Stimulated activated CD4-positive, alpha-beta T cell treated with anti-CD3 and anti-CD28 coated beads, Interleukin-1b, Interleukin-23, amount 100 ng/mL, for 24 hours (primary cell): ENCODE measurements at places on chromosomes 2 and 18.
A peak's percentile ranks its signal among the peaks of the same experiment; 100 is the strongest.

GRCh38 chr18:35949090-35949489 lies 23.4 kb upstream of the RMP24 start:
- no peak for DNase-seq

- no peak for DNase-seq
These were observed 1386.5 kb downstream of the RPIA start for GRCh38 chr2:90077948-90078347.

GRCh38 chr2:8486141-8486540 lies 195.7 kb upstream of the ID2 start:
- no peak for DNase-seq

GRCh38 chr2:158042245-158042644 lies 59.4 kb upstream of the UPP2 start:
- DNase-seq, result no peak

DNA sequence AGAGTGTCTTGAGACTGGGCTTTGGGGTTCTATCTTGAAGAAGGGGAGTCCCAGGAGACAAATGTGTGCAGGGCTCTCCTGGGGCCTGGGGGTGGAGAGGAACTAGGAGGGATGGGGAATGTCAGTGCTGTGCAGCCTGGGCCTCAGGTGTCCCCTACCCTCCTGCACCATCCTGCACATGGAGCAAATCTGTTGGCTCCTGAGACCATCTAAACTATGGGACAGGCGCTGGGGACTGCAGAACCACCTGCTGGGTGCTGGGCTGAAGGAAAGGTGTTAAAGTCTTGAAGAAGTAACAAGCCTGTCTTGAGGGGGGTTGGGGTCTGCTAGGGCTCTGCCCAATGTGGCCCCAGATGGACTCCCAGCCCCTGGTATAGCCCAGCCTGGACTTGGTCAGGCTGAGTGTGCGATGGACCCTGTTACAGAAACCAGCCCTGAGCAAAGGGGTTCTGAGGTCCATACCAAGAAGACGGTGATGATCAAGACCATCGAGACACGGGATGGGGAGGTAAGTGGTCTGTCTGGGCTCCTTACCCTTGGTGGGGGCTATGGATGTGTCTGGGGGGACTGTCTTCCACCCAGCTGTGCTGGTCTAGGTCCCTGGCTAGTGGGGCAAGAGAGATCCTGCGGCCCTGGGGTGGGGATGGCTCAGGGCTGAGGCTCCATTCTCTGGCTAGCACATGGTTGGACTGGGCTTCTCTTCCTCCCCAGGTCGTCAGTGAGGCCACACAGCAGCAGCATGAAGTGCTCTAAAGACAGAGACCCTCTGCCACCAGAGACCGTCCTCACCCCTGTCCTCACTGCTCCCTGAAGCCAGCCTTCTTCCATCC lies 7.3 kb downstream of the DES start:
- no peak for DNase-seq

GRCh38 chr2:21928292-21928691 lies 804.5 kb downstream of the TDRD15 start:
- DNase-seq, result no peak

- no peak for DNase-seq
These were observed 141.7 kb downstream of the OTX1 start for GRCh38 chr2:63192169-63192888.

- DNase-seq, result no peak
These were observed 805.6 kb upstream of the ZEB2 start for GRCh38 chr2:145325485-145325884.

DNA sequence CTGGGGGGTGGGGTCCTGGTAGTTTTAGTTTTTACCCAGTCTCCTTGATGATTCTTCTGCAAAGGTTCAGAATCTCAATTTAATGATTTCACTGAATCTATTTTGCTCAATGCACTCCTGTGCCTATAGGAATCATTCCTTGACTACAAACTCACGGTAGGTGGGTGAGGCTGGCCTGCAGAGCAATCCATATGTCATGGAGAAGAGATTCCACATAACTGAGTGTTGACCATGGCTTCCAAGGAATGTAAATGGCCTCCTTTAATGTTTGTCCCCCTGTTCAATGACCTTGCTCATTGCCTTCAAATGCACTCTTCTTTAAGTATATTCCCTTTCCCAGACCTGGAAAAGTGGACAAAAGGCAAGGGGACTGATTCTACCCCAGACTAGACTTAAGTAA lies 12.5 kb downstream of the FAP start:
- no peak for DNase-seq

DNA sequence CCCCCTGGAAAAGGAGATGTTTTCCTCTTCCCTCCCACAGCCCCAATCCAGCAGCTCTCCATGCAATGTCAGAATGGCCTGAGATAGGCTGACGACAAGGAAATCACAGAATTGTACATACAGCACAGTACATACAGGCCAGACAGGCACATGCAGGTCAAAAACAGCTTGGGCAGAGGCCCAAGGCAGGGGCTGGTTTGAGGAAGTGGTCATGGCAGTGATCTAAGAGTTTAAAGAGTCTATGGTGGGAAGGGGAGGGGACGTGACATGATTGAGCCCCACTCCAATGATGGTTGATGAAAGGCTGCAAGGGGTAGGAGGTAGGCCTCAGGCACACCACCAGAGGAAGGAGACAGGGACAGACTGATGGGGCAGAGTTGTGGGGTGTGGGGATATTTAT lies 4.3 kb downstream of the DCTN1 start:
- DNase-seq, result no peak

- no peak for DNase-seq
These were observed 40.0 kb upstream of the NCKAP5 start for GRCh38 chr2:133608291-133608690.

DNA sequence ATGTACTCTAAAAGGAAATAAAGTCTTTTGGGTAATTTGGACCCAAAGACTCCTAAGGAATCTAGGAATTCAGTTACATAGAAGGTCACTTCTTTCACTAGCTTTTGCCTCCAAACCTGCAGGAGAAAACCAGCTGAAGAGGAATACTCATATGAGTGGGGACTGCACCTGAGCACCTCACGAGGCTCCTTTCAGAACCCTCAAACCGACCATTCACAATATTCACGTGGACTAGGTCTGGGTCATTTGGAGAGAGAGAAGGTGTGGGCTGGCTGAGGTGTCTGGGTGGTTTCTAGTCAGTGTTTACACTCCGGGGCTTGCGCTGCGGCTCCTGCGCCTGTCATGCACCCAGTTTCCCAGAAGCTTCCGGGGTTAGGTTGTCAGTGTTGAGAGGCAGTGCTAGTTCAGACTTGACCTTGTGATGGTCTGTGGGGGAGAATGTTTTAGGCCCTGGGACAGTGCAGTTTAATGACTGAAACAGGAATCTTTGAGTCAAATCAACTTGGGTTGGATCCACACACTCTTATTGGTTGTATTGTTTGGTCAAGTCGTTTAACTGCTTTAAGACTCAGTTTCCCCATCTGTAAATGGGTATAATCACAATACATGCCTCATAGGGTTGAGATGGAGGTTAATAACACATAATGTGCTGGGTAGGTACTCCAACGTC lies 78.4 kb downstream of the LIMS1 start:
- DNase-seq, result peak; percentile 24

GRCh38 chr2:226411727-226412360 lies 387.8 kb downstream of the IRS1 start:
- no peak for DNase-seq

GRCh38 chr2:104179644-104180043 lies 674.3 kb upstream of the POU3F3 start:
- no peak for DNase-seq

DNA sequence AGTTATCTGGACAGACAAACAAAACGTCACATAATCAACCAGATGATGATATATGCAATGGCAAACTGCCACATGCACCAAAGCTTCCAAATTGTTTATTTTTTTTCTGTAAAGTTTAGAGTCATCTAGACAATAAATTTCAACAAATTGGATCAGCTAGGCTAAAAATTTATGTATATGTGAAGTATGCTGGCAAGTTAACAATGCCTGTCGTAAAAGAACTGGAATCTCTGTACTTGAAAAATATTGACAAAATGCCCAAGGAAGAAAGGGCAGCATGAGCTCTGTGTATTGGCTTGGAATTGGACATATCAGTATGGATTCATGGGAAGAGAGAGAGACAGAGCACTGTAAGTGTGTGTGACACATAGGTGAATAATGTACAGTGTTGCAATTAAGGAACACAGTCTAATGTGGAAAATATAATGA lies 309.8 kb downstream of the ERBB4 start:
- no peak for DNase-seq

DNA sequence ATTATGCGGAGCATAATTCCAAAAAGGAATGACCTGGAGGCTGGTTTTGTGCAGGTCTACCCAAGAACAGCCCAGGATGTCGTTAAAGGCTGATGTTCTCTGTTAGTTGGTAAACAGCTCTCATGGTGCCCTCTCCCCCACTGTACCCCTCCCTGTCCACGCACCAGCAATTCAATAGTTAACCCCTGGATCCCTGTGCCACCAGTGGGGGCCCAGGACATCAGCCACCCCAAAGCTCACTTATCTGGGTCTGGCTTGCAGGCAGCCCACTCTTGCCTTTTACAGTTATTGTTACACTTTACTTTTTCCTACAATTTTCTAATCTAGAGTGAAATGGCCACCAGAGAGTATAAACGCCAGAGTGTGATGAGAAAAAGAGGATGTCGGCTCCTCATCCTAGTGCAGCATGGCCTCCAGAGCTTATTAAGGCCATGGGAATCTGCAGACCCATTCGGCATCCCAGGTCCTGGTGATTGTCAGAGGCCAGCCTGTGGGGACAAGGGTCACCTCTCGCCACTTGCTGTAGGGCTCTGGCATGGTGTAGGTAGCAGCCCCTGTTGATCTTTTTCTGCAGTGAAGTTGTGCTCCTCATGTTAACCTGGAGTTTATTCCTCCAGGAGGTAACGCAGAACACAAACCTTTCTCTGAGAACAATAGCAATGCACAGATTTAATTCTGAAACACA lies 30.3 kb downstream of the TWIST2 start:
- DNase-seq, result no peak

DNA sequence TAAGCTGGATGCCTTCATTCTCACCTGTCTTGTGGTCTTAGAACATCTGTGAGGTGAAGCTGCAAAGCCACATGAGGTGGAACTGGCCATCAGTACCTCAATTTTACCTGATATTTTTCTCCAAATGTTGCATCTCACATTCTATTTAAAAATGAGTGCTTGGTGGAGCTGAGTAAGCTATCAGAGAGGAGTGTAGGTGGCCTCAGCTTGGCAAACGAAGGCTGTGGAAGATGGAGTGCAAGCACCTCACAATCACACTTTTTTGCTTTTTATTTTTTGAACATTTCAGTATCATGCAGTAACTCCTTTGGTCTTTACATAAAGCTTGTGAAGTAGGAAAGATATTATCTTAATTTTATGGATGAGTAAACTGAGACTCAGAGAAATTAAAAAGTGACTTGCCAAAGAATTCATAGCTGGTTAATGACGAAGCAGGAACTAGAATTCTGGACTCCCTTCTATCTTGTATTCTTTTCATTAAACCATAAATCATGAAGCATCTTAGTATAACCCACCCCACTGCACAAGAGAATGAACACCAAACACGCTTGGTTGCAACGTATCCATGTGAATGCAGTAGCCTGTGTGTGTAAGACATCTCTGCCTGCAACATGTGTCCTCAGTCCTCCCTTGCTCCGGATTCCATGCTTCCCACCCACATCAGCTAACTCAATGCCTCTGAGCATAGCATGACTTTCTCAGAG lies 27.2 kb downstream of the C2orf49 start:
- no peak for DNase-seq

- no peak for DNase-seq
These were observed 34.0 kb downstream of the ST6GAL2 start for GRCh38 chr2:106851881-106852501.

DNA sequence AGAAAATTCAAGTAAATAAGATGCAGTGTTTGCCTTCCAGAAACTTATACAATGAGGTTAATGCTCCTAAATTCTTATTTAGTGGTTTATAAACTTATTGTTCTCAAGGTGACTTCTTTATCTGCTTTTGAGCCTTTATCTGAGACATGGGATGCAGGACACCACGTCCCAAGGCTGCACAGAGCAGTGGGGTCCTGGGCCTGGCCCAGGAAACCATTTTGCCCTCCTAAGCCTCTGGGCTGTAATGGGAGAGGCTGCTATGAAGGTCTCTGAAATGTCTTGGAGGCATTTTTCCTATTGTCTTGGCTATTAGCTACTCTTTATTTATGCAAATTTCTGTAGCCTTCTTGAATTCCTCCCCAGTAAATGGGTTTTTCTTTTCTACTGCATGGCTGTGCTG lies 652.6 kb upstream of the SETBP1 start:
- no peak for DNase-seq

- DNase-seq, result no peak
These were observed 6.4 kb upstream of the NCKAP5 start for GRCh38 chr2:133574620-133575019.

- DNase-seq, result no peak
These were observed 215.2 kb upstream of the NT5C1B start for GRCh38 chr2:18804536-18804935.

DNA sequence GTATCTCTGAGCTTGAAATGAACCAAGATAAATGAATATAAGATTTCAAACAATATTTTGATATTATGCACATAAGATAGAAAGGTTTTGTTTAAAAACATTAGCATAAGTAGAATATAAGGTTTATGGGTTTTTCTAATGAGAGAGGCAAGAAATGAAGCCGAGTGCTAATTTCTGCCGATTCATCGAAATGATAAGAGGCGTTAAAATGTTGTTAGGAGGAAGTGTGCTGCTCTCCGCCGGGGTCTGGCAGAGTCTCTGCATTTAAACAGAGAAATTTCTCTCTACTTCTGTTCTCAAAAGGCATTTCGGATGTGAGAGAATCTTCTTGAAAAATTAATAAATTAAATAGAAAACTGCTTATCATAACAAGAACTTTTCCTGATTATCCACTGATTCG lies 83.6 kb downstream of the MRPS9 start:
- no peak for DNase-seq

DNA sequence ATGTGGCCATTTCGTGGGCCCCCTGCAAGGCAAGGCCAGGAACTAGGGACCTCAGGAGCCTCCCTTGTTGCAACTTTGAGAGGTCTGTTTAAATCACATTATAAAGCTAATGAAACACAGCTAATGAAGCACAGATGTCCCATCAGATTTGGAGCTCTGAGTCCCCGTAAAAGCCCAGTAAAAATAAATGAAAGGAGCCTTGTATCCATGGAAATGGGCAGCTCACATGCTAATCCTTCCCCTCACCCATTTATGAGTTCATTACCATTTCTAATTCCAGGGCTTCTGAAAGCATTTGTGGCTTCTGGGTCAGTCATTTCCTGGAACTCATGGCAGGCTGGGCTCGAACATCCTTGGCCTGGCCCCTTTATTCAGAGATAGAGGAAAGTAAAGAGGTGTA lies 274.8 kb downstream of the SS18 start:
- DNase-seq, result no peak

- no peak for DNase-seq
These were observed 44.3 kb upstream of the TGIF1 start for GRCh38 chr18:3405713-3406112.

- peak; percentile 7 for DNase-seq
These were observed 443 bp downstream of the CPSF3 start for GRCh38 chr2:9423922-9424272.

GRCh38 chr2:23456396-23456795 lies 71.4 kb downstream of the KLHL29 start:
- DNase-seq, result no peak

GRCh38 chr2:161990036-161990435 lies 84.0 kb downstream of the DPP4 start:
- DNase-seq, result no peak
